GM13976 (cell line): ENCODE measurements at places on chromosomes 3 and 15.

- no peak for DNase-seq
Observed at GRCh38 chr3:71117572-71118247, 465.8 kb downstream of the FOXP1 start.

DNA sequence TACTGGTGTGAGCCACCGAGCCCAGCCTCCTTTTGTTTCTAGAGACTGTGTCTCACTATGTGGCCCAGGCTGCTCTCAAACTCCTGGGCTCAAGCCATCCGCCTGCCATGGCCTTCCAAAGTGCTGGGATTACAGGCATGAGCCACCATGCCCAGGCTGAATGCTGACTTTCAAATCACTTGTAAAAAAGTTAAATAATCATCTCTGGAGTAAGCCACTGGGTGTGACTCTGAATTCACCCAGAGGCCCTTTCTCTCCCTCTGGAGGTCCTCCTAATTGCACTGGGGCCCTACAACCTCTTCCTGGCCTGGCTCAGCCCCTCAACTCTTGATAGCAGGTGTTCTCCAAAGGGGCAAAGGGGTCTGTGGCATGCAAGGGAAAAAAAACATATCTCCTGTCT is 54.8 kb downstream of the MEGF11 start:
- no peak for DNase-seq

- DNase-seq = no peak
Observed at GRCh38 chr3:113219605-113220300, 8.4 kb downstream of the BOC start.

DNA sequence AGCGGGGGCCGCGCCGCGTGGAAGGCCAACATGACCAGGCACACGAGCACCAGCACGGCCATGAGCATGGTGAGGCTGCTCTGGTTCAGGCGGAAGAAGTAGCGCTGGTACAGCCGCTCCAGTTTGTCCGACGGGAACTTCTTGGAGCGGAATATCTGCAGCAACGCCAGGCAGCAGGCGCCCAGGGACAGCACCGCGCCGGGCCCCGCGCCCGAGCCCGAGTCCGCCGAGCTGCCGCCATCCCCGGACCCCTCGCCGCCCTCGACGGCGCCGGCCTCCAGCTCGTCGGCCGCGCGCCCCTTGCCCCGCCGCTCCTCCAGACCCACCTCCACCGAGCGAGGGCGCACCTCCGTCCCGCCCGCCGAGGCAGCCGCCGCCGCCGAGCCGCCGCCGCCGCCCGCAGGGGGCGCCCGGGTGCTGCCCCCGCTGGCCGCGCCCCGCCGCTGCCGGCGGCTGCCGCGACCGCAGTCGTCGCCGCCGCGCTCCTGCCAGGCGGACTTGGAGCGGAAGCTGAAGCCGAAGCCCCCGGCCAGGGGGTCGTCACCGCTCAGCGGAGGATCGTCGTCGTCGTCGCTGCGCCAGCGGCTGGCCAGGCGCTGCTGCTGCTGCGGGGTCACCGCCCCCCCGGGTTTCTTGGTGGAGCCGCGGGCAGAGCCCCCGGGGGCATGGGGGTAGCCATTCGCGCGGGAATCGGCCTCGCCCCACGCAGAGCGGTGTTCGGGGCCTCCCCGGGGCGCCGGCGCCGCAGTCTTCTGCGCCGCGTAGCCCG is 957 bp downstream of the ADCY5 start:
- peak; percentile 82 for DNase-seq

- no peak for DNase-seq
Observed at GRCh38 chr3:61808526-61808925, 247.2 kb downstream of the PTPRG start.

- DNase-seq = no peak
Observed at GRCh38 chr3:49296781-49297411, 19.9 kb upstream of the C3orf62 start.

- no peak for DNase-seq
Observed at GRCh38 chr3:173823911-173824460, 426.4 kb downstream of the NLGN1 start.

GRCh38 chr3:176650478-176650877 is 546.8 kb downstream of the TBL1XR1 start:
- DNase-seq = no peak

- DNase-seq = no peak
Observed at GRCh38 chr3:120438665-120439370, 12.0 kb downstream of the FSTL1 start.

DNA sequence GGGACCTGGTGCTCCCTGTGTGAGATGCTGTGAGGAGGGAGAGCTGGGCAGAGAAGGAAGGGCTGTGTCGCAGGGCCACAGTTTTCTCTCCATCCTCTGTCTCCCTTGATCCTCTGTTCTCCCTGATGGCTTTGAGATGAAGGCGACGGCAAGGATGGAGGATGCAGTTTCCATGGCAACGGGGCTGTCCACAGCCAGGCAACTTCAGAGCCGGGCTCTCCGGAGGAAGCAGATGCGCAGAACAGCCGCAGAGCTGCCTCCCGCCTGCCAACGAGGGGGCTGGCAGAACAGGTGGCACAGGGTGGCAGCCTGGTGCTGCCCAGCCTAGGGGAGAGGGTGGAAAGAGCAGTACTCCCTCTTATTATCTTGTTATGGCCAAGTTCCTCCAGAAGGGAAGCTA is 9.9 kb upstream of the GRM2 start:
- DNase-seq = no peak

DNA sequence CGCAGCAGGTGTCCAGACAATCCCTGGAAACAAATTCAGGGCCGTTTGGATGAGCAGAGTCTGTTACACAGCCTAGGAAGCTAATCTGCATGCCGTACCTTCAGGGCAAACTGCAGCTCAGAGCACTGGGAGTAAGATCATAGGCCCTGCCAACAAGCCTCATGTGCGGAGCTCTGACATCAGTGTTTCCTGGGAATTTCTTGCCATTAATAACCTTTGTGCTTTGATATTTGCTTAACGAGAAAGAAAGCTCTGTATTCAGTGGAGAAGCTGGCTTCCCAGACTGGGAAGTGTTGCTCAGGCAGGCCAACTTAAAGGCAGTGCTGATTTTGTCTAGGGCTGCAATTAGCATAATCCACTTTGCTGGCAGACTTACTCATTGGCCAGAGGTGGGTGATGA is 116.1 kb upstream of the KLHL25 start:
- DNase-seq = no peak

DNA sequence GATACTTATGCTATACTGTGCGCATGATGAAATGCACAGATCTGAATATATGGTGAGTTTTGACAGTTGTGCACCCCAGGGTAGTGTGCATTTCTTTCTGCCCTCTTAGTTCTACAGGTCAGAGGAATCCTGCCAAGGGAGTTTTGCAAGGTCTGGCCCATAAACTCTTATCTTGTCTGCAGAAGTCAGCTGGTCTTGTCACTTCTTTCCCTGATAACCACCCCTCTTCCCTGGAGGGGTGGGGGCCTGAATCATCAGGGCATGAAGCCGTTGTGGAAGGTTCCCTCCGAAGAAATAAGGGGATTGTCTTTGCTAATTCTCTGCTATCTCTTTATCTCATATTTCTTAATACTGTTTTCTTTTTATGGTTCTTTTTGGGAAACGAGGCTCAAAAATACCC is 30.4 kb downstream of the TRIM71 start:
- DNase-seq = no peak

GRCh38 chr3:33941804-33942203 is 143.4 kb downstream of the PDCD6IP start:
- no peak for DNase-seq
